ENCODE measurements at places on chromosomes 5 and 9.

- no peak for DNase-seq
Observed at GRCh38 chr5:77885519-77885918, 109.4 kb upstream of the TBCA start.

- DNase-seq = no peak
Observed at GRCh38 chr5:123176938-123177275, 87.9 kb downstream of the PRDM6 start.

GRCh38 chr5:158273035-158273434 is 414.1 kb upstream of the CLINT1 start:
- DNase-seq = no peak

GRCh38 chr9:76537150-76537646 is 78.2 kb downstream of the GCNT1 start:
- DNase-seq = no peak

DNA sequence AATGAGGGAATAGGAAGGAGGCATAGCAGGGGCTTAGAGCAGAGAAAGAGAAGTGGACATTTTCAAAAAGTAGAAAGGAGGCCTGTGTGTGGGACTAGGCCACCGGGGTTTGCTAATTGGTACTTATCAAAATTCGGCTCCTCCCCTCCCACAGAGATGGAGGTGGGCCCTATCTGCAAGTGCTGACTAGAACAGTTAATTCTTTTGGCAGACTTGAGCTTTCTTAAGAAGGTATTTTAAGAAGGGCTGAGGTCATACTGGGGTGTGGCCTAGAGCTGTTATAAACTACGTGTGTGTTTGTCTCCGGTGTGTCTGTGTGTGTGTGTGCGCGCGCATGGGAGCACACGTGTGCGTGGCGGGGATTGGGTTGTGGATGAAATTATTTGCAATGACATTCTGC is 1086.5 kb downstream of the EFNA5 start:
- no peak for DNase-seq

- no peak for DNase-seq
Observed at GRCh38 chr5:138025285-138025684, 7.6 kb downstream of the FAM13B start.

GRCh38 chr5:40572391-40572790 is 107.3 kb upstream of the PTGER4 start:
- DNase-seq = no peak

DNA sequence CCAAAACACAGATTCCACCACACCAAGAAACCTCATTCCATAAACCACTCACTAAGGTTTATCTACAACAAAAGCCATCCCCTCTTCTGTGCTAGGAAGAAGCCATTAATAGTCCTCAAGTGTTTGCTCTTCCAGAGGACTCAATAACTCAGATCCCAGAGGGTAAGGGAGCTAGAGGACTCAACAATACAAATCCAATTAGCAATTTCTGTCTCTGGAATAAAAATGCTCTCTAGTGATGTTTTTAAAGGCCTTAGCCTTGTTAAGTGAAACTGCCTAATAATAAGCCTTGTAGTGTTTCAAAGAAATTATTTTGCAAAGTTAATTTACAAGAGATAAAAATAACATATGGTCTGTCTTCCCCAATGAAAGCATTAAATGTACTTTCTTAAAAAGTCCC is 942.4 kb downstream of the CDH12 start:
- no peak for DNase-seq

GRCh38 chr9:91944711-91945110 is 5.3 kb downstream of the ROR2 start:
- DNase-seq = no peak

- no peak for DNase-seq
Observed at GRCh38 chr5:76958991-76959767, 6.3 kb downstream of the CRHBP start.

DNA sequence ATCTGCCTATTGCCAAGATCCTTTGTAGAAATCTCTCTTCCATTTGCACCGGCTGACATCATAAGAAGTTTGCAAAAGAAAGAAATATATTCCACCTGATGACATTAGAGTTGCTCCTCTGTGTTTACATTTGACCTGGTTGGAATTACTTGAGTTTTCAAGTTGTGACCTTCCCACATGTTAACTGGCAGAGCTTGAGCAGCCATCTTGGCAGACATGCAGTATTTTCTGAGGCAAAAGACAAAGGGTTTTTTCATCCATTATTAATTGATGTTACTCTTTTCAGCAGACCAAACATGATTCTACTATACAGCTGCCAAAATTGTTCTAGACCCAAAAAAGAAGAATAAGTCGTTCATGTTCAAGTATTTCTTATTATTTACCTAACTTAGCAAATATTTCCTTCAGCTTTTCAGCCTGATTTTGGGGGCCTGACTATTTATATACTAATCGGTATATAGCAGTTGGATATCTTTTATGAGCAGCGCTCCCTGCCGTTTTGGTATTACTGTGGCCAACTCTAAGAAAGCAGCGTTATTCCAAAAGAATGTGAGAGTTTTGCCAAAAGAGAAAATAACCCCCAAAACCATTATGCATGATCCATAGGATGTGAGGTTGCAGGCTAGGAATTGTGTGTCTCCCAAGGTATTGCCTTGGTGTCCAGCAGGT is 212.9 kb downstream of the PBX3 start:
- DNase-seq = no peak

GRCh38 chr9:19732441-19732951 is 56.3 kb downstream of the SLC24A2 start:
- no peak for DNase-seq

DNA sequence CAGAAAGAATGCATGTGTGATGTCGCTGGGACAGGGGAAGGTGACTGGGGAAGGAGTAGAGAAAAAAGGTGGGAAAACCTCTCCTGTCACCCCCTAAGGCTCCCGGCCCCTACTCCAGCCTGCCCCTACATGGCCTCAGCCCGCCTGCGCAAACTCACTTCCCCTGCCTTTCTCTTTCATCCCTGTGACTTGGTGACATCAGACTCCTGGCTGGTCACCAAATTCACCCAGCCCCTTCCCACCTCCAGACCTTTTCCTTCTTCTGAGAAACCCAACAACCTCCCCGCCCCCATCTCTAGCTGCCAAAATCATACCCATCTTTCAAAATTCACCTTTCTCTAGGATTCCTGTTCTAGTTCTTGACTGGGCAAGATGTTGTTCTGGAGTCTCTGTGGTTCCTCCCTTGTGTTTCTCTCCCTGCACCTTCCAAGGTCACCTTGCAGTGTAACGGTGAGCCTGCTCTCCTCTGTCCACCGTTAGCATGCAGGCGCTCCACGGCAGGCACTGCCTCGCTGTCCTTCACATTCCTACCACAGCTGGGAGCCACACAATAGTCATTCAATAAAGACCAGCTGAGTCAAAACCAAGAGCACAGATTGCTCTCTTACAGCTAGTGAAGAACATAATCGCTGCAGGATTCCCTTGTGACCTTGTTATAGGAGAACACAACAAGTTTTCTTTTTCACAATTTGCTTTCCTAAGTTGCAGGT is 134.5 kb downstream of the FANCC start:
- DNase-seq = no peak

DNA sequence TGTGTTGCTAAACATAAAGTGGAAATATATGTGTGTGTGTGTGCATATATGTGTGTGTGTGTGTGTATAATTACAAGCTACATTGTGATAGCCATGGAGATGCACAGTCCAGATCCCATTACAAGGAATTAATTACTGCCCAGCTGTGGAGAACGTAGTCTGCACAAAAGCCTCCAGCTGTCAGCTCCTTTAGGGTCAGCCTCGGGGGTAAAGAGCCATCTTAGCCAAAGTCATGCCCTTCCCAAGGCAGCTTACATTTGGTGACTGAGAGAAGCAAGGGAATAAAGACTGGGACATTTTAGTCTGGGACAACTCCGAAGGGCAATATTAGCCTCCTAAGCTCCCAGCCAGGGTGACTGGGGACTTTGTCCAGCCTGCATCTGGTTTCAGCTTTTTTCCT is 21.9 kb upstream of the FOCAD start:
- DNase-seq = no peak

GRCh38 chr5:126778675-126779403 is 1.9 kb downstream of the LMNB1 start:
- DNase-seq = no peak

DNA sequence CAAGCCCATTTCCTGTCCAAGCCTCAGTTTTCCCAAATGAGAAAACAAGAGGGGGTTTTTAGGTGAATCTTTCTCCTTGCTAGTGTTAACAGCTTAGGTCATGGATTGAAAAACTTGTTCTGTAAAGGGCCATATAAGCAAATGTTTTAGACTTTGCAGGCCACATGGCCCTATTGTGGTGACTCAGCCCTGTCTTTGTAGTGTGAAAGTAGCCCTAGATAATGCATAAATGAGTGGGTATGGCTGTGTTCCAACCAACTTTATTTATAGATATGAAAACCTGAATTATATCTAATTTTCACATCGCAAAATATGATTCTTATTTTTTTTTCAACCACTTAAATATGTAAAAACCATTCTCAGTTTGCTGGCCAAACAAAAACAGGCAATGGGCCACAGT is 6.9 kb upstream of the BARX1 start:
- DNase-seq = no peak

DNA sequence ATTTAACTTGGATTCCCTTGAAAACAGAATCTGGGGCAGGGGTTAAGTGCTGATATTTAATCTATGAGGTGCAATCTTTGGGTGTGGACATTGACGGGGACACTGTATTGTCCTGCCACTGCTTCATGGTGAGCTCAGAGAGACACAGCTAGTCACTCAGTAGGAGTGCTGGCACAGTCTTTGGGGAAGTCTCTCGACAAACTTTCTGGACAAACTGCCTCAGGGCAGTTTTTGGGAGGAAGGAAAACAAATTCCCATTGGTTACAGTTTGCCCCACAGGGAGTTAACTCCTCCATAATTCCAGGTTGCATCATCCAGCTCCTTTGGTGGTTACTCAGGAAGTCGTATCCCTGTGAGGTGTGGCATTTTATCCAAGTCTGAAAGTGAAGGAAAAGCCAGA is 17.9 kb downstream of the HNRNPK start:
- DNase-seq = no peak

- no peak for DNase-seq
Observed at GRCh38 chr9:74117731-74118130, 379.4 kb upstream of the RORB start.

DNA sequence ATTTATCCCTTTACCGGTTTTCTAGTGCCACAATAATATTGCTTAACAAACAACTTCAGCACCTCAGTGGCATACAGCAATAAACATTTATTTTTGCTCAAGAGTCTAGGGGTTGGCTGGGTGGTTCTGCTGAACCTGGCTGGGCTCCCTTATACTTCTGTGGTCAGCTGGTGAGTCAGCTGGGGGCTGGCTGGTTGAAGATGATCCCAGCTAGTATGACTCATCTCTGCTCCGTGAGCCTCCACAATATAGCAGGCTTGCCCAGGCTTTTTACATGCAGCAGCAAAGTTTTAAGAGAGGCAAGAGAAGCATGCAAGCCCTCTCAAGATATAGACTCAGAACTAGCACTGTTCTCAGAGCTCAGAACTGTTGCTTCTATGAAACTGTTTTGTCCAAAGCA is 523.5 kb upstream of the CLINT1 start:
- DNase-seq = no peak

- no peak for DNase-seq
Observed at GRCh38 chr5:103209065-103209464, 49.5 kb upstream of the MACIR start.

DNA sequence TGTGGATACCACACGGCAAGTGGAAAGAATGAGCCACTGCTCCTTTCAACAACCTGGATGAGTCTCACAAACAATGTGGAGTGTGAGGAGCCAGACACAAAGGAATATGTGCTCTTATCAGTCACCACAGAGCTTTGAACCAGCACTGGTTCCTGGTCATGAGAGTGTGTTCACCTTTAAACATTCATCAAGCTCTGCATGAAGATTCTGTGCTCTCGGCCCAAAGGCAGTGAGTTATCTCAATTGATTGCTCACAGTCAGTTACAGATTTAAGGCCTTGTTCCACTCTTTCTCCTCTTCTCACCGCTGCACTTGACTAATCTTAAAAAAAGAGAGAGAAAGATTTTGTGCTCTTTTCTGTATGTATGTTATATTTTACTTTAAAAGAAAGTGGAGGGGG is 19.4 kb downstream of the LRSAM1 start:
- no peak for DNase-seq

GRCh38 chr5:169842699-169843098 is 137.6 kb downstream of the INSYN2B start:
- no peak for DNase-seq

DNA sequence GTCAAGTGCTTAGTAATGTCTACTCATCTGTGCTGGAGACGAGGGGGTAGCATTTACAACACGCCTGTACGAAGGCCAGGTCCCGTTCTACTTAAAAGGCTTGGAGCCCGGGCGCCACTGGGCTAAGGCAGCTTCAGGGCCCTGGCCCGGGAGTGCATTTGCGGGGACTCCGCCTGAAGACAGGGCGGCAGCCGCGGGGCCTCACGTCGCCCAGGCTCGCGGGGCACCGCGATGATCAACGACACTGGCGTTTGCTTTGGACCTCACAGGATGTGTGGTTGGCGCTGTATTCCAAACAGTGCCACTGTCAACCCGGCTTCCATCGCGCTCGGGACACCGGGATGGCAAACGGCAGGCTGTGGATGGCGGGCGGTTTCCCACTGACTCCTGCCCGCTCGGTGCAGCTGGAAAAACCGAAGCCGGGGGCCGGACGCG is 1.1 kb upstream of the TENT4A start:
- DNase-seq = no peak

DNA sequence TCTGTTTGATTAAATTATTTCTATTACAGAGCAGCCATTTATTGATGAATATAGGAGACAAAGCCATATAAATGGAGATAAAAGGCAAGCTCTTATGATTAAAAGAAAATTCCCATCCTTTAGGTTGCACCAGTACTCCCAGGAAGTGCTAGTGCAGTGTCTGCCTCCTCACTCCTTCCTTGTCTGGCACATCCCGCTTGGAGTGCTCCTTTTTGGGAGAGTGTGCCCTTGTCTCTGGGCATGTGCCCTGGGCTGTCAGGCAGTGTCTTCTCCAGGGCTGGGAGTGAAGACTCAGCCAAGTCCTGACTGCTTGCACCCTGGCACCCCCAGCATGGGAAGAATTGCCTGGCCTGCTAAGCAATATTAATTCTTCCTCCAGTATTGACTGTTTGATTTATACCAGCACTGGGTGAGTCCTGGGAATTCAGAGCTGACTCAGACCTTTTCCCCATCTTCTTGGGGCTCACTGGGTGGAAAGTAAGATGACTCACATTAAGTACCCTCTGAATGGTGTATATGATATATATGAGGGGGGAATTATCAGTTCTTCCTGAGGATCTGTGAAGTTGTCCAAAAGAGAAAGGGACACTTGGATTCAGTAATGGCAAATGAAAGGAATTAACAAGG is 62.1 kb downstream of the ZSWIM6 start:
- no peak for DNase-seq
